ENCODE measurements at places on chromosomes 13 and 19.

DNA sequence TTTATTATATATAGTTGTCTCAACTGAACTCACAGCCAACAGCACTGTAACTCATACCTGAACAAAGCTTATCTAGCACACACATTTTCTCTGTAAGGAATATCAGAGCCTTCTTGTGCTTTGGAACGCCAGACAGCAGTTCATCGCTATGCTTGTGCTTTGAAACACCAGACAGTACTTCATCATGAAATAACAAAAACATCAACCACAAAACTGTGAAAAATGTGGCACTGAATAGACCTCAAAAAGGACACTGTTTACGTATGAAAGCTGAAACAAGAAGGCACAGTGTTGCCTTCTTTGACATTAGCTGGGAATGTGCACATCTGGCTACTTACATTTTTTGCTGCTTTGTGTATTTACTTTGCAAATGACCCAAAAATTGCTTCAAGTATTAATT is 160.2 kb downstream of the PDS5B start:
- DNase-seq, result no peak

DNA sequence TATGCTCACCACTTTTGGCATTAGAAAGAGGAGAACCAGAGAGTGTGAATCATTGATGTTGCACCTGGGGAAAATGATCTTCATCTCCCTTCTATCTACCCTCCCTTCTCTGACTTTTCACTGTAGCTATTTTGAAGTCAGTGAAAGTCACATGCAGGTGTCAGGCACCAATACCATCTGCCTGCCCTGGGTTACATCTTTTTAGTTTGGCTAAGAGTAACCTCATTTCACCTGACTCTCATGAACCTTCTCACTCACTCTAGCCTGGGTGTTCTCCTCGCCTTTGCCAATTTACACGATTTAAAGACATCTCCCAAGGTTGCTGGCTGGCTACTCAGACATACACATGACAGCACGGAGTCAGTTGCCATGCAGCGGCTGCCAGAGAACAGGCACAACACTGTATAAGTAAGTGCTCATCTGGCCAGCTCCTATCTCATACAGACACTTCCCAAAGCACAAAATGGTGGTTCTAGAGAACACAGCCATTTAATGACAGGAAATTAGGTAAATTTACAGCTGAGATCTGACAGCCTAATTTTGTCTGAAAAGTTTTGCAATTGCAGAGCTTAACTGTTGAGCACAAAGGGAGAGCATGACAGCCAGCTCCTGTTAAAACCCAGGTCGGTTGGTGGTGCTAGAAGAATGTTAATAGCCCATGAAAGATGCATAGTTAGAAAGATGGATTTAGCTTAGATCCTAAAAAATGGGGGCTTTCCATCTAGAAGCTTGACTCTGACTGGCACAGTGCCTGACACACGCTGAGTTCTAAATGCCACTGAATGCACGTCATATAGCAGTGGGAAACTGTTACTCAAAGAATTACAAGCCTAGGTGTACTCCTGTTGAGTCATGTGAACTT is 32.5 kb downstream of the LCP1 start:
- DNase-seq, result no peak

DNA sequence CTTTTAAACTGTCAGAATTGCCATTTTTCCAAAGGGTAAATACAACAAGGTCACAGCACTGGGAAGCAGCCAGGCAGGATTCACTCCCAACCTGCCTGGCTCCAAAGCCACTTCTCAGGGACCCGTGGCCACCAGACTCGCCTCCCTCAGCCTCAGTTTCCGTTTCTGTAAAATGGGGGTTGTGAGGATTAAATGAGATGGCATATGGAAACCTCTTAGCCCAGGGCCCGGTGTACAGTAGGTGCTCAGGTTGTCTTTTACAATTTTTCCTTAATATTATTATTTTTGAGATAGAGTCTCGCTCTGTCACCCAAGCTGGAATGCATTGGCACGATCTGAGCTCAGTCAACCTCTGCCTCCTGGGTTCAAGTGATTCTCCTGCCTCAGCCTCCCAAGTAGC is 10.1 kb downstream of the YJU2 start:
- no peak for DNase-seq

GRCh38 chr13:37195621-37196020 is 90.2 kb upstream of the CSNK1A1L start:
- no peak for DNase-seq

DNA sequence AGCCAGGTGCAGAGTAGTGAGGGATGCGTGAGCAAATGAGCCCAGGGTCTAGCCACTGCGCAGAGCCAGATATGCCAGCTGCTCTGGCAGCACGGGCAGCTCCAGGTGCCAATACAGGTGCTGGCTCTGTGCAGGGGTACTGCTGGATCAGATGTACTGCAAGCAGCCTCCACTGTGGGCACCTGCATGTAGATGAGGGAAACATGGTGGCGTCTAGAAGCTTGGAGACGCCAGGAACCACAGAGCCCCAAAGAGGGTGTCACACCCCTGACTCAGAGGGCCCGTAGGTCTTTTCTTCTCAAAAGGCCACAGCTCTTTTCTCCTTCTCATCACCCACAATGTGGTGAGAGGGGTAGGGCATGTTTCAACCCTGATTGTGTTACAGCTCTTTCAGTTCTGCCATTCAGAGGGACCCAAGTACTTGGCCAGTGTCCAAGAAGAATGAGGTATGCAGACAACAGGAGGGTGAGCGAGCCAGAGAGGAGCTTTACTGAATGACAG is 244.4 kb upstream of the SLITRK1 start:
- no peak for DNase-seq

DNA sequence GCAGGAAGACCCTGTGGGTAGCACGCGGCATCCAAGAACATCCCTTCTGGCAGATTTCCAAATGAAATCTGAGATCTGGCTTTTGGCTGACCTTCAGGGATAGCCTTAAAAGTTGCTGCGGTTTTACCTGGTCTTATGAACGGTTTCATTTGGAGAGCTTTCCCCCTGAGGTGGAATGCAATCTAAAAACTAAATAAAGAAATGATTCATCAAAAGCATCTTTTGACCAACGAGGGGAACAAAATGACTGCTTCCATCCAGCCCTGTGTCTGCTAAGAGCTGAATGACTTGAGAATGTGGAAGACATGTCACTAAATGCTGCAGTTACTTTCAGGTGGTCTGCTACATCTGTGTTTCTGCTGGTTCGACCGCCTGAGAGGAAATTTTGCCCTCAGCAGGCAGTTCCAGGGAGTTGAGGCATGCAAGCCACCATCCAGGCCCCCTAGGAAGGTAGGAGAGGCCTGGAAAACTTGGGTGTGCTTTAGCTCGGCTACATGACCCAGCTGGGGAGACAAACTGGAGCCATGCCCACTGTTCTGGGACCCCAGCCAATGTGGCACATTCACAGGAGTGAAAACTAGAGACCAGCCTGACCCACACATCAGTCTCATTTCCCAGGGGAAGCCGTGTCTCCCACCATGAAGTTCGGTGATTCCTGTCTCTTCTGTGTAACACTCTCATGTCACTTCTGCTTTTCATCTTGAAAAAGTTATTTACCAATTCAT is 175.1 kb upstream of the KL start:
- no peak for DNase-seq

- no peak for DNase-seq
Observed at GRCh38 chr19:45354241-45354842, 13.8 kb downstream of the KLC3 start.

DNA sequence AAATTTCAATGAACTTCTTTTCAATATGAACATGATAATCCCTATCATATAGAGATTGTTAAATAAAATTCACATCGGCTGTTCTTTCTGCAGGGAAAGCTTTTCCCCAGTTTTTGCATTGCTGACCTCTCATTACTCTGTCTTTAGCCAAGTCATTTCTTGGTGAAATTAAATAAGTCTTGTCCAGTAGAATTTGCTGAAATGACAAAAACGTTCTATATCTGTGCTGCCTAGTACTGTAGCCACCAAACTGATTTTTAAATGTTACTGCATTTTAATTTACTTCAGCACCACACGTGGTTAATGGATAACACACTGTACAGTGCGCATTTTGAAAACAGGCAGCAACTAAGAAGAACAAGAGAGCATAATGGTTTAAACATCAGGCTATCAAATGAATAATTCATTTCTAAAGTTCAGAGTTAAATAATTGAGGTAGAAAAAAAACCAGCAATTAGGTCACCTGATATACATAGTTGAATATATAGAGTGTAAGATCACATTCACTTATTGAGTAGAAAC is 178.9 kb downstream of the LIG4 start:
- DNase-seq, result no peak

GRCh38 chr19:42153672-42154433 is 21.6 kb upstream of the POU2F2 start:
- DNase-seq, result no peak

GRCh38 chr13:98509271-98510155 is 67.4 kb downstream of the STK24 start:
- peak; percentile 95 for DNase-seq

- DNase-seq, result no peak
Observed at GRCh38 chr13:59061621-59062020, 1102.1 kb downstream of the DIAPH3 start.

DNA sequence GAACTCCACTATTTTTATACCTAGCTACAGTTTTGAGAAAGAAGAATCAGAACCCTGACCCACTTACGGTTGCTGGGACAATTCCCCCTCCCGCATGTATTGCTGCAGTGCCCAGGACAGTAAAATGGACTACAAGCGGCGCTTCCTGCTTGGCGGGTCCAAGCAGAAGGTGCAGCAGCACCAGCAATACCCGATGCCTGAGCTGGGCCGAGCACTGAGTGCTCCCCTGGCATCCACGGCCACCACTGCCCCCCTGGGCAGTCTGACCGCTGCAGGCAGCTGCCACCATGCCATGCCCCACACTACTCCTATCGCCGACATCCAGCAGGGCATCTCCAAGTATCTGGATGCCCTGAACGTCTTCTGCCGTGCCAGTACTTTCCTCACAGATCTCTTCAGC is 46.0 kb downstream of the GARRE1 start:
- DNase-seq, result no peak

- DNase-seq, result no peak
Observed at GRCh38 chr13:113052971-113053370, 52.6 kb upstream of the F7 start.

- no peak for DNase-seq
Observed at GRCh38 chr13:112249644-112250610, 126.2 kb upstream of the SPACA7 start.

DNA sequence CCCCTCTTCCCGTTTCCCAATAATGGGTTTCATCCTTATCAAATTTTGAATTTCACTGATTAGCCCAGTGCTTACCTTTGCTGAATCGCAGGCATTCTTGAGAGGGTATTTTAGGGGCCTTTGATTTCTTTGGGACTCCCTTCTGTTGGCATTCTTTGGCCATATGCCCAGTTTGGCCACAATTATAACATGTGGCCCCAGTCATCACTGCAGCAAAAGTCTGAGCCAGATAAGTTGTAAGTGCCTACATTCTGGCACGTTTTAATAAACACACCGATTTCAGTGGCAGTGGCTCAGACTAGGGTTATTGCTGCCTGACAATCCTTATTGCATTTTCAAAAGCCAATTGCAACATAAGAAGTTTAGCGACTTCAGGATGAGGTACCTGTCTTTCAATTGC is 41.4 kb downstream of the ZNF726 start:
- no peak for DNase-seq

- no peak for DNase-seq
Observed at GRCh38 chr19:2574478-2574931, 98.6 kb downstream of the GADD45B start.

GRCh38 chr19:38039966-38040365 is 133.0 kb downstream of the SIPA1L3 start:
- no peak for DNase-seq

DNA sequence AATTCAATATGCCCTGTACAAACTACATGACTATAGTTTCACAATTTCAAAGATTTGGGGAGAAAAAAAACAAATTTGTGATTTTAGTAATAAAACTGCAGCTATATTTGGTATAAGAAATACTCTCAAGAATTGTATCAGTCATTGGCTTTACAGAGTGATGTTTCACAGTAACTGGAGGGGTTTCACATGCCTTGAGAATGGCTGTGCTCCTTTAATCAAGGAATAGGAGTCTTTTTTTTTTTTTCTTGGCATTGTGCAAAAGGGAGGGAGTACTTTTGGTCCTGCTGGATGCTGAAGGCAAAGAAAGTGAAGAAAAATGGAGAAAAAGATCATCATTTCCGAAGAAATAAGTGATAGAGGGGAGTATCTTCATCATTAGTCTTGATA is 6.8 kb downstream of the ZNF507 start:
- DNase-seq, result no peak

- DNase-seq, result peak; percentile 92
Observed at GRCh38 chr19:54191011-54191810, at the start of gene TSEN34. Gene TSEN34 (plus strand): TSS chr19:54191308. CDS start chr19:54191365, 57 bp downstream.

DNA sequence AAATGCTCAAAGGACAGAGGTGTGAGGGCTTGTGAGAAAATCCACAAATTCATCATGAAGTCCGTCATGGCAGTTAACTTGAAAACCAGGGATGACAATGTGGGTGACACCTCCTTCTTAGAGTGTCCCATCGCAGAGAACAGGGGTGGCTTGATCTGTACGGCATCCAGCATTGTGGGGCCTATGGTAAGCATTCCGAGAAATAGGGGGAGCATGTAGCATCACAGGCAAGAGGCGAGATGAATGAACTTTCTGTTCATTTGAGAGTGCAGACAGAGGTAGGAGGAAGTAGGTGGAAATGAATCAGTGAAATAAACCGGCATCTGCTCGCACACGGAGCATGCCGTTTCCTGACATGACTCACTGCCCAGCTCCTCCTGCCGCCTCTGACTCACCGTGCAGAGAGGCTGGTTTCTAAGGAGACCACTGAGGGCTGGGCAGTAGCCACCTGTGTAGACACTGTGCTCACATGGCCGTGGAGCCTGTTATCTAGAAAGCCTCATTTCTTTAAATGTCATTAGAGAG is 339.0 kb downstream of the RFC3 start:
- DNase-seq, result peak; percentile 82

DNA sequence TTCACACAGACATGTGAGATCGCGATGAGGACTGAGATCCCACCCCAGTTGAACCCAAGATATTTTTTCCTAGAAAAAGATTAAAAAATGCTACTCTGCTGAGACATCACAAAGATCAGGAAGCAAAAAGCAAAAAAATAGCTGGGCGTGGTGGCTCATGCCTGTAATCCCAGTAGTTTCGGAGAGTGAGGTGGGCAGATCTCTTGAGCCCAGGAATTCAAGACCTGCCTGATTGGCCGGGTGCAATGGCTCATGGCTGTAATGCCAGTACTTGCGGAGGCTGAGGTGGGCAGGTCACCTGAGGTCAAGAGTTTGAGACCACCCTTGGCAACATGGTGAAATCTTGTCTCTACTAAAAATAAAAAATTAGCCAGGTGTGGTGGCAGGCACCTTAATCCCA is 1.1 kb downstream of the FUT3 start:
- no peak for DNase-seq

- DNase-seq, result peak; percentile 27
Observed at GRCh38 chr13:113491418-113491883, 940 bp upstream of the DCUN1D2 start.

DNA sequence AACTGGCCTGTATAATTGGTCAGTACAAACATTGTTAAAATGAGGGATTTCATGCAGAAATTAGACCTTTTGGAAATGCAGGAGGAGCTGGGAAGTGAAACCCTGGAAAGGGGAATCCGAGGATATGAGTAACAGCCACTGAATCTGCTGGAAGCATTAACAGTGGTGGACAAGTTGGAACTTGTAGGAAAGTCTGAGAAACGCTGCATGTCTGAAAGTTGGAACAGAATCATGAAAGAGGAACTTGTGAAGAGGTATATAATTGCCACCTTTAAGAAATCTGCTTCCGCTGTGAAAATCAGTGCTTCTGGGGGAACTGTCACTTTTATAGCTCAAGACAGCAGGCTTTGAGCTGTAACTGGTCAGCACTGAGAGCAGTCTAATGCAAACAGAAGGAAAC is 716.5 kb upstream of the PRR20A start:
- no peak for DNase-seq

Data from KBM-7 (cell line).